CD4-positive, alpha-beta T cell treated with Interferon alpha-2 for 1 hour (primary cell): ENCODE measurements at places on chromosomes 1 and 21.

GRCh38 chr1:153361480-153362109, 3.9 kb downstream of the S100A9 start:
- DNase-seq, result no peak

DNA sequence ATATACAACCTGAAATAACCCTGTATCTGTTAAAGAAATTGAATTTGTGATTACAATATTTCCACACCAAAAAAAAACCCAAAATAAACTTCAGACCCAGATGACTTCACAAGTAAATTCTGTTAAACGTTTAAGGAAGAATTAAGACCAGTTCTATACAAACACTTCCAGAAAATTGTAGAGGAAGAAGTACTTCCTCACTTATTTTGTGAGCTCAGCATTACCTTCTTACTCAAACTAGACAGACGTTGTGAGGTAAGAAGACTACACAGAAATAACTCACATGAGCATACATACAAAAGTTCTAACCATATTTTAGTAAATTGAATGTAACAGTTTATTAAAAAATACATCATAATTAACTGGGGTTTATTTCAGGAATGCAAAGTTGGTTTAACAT, 18.8 kb downstream of the RALGPS2 start:
- no peak for DNase-seq

GRCh38 chr1:235946571-235946981, 79.9 kb upstream of the LYST start:
- DNase-seq, result no peak

- DNase-seq, result no peak
Observed at GRCh38 chr1:94646141-94646643, 104.6 kb upstream of the F3 start.

- DNase-seq, result no peak
Observed at GRCh38 chr1:232648316-232648715, 18.4 kb upstream of the SIPA1L2 start.

DNA sequence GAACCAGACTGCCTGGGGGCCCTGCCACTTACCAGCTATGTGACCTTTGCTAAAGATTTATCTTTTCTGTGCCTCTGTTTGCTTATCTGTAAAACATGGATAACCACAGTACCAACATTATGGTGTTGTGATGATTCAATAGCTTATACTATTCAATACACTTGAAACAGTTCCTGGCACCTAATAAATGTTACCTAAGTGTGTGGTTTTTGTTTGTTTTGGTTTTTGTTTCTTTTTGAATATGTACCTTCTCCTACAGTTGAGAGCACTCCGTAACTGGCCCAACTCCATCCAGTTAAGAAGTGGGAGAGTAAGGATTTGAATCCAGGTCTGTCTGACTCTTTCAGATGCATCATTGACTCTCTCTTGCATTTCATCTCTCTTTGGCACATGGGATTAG, 125.8 kb upstream of the C8B start:
- DNase-seq, result no peak

DNA sequence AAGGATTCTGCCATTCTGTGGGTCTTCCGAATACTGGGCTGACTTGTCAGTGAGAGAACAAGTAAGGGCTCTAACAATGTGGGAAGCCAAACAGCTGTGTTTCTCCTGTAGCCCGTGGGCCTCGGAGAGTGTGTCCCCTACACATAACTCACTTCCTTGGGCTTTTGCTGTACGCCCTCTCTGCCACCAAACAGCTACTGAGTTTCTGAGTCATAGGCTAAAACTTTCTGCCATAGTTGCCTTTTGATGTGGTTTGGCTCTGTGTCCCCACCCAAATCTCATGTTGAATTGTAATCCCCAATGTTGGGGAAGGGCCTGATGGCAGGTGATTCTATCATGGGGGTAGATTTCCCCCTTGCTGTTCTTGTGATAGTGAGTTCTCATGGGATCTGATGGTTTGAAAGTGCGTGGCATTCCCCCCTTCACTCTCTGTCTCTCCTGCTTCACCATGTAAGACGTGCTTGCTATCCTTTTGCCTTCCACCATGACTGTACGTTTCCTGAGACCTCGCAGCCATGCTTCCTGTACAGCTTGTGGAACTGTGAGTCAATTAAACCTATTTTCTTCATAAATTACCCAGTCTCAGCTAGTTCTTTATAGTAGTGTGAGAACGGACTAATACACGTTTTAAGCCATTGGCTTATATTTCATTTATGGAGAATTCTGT, 194.8 kb upstream of the HMCN1 start:
- DNase-seq, result no peak

DNA sequence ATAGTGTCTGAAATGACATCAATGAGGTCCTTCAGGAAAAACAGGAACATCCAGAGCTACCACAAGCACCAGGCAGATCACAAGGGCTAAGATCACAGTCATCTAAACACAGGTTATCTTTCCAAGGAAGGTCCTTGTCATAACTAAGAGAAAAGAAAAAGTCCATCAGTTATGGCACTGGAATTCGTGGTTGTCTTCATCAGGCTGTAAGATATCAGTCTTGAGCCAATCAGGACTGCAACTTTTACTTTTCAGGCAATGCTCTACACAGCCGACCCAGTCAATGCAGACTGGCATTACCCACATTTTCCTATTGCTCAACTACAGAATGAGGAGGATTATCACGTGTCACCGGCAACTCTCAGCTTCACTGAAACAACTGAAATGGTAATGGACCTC, 26.4 kb downstream of the SORT1 start:
- DNase-seq, result no peak

DNA sequence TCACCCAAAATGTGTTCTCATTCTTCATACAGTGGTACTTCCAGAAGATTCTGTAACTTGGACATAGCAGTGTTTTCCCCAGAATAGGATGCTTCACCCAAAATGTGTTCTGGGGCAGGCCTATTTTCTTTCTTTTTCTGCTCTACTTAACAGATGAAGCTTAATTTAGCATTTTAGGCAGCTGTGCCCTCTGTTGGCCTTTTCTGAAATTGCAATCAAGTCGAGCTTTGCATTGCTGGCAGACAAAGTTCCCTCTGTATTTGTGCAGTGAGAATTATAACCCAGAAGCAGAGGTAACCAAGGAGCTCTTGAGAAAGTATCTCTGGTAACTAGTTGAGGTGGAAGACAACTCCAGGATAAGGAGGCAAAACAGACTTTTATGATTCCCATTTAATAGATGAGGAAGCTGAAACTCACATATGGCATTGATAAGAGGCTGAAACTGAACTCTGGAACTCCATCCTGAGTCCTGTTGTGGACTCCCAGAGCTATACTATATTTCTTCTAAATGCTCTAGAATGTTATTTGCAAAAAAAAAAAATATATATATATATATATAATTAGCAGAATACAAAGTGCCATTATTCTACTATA, 50.3 kb upstream of the L1TD1 start:
- peak; percentile 12 for DNase-seq

GRCh38 chr1:5640845-5641244, 351.4 kb downstream of the NPHP4 start:
- DNase-seq, result peak; percentile 19

GRCh38 chr1:13722808-13723360, 22.9 kb downstream of the PRDM2 start:
- no peak for DNase-seq

DNA sequence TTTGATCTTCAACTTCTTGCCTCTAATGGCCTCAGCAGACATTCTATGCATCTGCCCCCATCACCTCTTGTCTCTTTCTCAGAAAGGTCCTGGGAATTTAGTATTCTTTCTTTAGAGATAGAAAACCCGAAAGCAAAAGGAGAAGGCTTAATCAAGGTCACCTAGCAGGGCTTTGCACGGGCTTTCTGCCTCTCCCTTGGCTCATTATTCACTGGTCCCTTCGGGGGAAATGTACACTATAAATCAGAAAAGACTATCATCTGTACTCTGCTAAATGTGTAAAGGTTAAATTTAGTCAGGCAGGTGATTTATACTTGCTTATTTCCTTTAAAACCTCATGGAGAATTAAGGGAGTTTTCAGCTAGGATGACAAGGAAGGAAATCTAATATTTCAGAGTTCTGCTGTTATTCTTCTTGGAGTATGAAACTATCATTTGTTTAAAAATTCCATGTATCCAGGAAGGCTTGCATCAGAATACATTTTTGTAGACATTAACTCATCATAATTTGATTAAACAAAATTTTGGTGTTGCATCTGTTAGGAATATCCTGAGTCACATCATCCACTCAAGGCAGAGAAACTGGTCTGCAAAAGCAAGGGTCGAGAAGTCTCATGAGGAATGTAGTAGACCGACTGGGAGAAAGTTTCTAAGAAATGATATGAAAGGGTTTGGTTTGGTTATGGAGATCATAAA, 124.6 kb downstream of the GABPA start:
- no peak for DNase-seq

DNA sequence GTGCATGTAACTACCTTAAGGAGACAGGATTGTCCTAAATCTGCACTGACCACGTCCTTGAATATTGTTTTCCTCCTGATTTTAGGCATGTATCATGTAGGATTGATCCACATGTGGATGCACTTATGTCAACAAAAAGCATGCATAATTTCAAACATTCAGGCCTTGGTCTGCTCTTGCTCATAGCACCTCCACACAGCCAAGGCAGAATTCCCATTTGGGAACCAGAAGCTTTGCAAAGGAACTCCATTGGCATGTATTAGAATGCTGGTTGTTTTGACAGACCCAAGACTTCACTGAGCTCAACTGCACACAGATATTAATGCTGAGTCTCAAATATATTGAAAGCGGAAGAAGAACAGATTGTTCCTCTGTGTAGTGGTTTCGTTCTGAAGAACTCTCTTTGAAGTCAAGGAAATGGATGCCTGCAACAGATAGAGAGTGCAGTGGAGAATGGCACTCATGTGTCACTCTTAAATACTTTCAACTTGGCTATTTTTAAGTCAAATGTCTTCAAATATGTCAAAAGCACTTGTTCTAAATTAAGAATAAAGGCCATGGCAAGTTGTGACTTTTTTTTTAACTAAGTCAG, 387.6 kb downstream of the LTN1 start:
- no peak for DNase-seq

GRCh38 chr1:220389634-220390033, 117.4 kb upstream of the RAB3GAP2 start:
- no peak for DNase-seq

DNA sequence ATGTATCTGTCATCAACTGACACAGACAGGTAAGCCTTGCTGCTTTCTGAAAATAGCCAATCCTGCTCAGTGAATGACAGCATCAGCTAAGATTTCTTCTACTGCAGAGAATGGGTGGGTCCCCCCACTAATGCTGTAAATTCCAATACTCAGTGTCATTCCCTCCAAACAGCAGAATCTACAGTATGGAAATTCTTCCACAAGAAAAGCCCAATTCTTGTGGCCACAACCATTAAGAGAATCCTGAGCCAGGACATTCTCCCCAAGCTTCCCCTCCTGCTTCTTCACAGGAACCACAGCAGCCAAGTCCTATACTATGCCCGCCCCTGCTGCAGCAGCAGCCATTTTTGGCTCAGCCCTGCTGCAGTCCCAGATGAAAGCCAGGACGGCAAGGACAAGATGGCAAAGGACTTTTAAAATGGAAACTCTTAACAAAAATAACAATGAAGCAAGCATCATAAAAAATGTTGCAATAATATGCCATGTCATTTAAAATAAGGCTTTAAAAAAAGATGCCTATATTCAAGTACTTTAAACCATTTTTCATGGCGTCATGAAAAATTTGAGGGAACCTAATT, 26.8 kb downstream of the EIF4G3 start:
- DNase-seq, result no peak

DNA sequence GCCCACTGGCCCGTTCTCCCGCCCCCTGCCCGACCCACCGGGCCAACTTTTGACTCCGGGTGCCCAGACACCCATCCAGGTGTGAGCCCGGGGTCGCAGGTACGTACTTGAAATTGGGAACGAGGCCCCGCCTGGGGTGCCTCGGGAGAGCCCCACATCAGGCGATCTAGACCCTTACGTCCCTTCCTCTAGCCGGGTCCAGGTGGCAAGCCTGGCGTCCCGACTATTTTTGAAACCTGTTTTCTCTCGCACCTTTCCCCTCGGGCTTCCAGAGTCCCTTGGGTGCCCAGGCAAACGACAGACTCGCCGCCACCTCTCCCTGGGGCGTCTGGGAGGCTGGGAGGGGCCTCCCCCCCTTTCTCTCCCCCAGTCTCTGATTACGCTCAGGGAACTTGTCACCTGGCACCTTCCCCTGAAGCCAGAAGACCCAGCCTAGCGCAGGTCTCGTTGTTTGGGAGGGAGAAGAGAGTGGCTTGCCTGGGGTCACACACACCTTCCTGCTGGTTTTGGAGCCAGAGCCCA, 898 bp downstream of the LDLRAP1 start:
- DNase-seq, result no peak

DNA sequence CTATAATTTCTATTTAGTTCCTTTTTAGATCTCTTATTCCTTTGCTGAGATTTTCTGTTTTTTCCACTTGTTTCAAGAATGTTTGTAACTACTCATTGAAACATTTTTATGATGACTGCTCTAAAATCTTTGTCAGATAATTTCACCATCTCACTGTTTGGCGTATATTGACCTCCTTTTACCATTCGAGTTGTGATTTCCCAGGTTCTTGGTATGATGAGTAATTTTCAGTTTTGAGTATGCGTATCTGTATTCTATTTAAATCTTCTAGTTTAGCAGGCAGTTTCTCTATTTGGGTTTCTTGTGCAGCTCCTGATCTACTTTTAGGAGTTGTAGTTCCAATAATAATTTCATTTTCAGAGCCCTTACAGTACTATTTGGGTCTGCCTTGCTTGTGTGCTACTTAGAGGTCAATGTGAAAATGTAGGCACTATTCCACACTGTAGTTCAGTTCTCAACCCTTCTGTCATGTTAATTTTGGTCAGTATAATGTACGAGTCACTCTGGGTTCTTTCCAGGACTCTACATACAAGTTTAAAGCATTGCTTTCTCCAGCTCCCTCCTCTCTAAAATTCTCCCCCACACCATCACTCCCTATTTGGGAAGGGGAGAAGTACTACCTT, 115.5 kb downstream of the ACBD6 start:
- no peak for DNase-seq

- DNase-seq, result no peak
Observed at GRCh38 chr1:5221451-5221850, 567.0 kb downstream of the AJAP1 start.

GRCh38 chr1:23804183-23804835, 3.8 kb upstream of the GALE start:
- DNase-seq, result no peak

GRCh38 chr1:104932949-104933679, 1183.4 kb downstream of the AMY1C start:
- no peak for DNase-seq

GRCh38 chr1:172154551-172154950, 265.9 kb upstream of the C1orf105 start:
- no peak for DNase-seq
